Stimulated activated CD4-positive, alpha-beta T cell treated with anti-CD3 and anti-CD28 coated beads, Interleukin-15, amount 100 ng/mL, for 24 hours (primary cell): ENCODE measurements at places on chromosomes 1 and 21.

DNA sequence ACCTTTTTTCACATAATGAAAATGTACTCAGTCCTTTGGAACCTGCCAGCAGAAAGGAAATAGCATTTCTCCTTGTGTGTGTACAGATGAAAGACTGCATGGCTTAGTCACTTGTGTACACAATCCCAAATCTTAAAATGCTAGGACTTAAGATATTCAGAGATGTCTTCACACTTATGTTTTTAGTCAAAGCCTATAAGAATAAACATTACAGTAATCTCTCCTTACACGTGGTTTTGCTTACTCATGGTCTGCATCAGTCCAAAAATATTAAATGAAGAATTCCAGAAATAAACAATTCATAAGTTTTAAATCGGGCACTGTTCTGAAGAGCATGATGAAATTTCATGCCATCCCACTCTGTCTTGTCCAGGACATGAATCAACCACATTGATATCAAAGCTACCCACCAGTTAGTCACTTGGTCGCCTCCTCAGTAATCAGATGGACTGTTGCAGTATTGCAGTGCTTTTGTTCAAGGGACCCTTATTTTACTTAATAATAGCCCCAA, 75.7 kb upstream of the RRP15 start:
- no peak for DNase-seq

GRCh38 chr1:185478877-185479276, 161.8 kb upstream of the IVNS1ABP start:
- DNase-seq: no peak

DNA sequence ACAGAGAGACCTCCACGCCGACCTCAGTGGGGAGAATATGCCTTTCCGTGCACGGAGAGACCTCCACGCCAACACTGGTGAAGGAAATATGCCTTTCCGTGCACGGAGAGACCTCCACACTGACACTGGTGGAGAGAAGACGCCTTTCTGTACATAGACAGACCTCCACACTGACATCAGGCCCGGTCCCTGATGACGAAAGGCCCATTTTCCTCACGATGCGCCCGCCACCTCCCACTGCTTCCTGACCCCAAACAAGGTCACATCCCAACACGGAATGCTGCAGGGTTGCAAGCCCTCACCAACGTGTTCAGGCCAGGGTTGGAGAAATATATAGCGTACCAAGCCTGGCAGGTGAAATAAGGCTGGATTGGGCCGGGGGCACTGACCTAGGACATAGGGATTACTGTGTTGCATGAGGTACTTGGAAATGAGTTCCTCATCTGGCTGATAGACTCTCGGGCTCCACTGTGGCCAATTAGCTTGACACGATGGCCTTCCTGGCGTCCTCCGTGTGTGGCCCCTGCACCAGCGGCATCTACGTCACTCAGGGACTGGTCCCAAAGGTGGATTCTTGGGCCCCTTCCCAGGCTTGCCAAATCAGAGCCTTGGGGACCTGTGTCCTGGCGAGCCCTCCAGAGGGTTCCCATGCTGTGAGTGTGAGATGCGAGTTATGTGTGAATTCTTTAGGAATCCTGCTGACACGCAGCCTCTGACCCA, 16.5 kb upstream of the SUMO3 start:
- DNase-seq: no peak

GRCh38 chr1:63973005-63973419, 199.2 kb downstream of the ROR1 start:
- no peak for DNase-seq

GRCh38 chr1:6928106-6928885, 143.0 kb downstream of the CAMTA1 start:
- no peak for DNase-seq

- DNase-seq: no peak
Measured at GRCh38 chr1:29555043-29555620, 318.8 kb downstream of the PTPRU start.
